Memory B cell (primary cell): ENCODE measurements at places on chromosomes 4 and X.

DNA sequence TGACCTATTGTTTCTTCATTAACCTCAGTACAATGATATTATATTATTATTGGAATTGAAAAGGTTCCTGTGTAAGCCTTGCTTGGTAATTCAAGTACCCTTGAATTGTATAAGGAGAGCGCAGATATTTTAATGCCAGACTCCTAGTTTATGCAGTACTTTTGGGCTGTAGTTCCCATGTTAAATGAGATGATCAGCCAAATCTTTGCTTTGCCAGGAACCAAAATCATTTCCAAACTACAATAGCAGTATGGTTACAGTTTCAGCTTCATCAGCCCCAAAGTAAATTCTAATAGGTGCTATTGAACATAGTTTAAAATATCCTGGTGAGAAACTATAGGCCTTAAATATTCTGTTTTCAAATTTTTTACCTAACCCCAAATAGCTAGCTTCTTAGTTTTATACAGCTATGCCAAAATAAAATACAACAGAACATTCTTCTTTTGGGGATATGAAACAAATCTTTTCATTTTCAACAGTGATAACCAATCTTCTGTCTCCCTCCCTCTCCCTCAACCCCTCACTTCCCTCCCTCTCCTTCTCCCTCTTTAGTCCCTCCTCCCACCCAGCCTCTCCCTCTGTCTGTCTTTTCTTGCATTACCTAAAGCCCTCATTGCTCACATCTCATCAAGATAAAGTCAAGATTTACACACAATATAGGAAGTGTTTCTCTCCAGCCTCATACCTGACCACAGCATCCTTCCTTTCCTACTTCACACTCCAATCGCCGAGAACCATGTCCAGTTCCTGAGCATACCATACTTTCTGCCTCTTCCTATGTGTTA is 190.1 kb downstream of the SHROOM3 start:
- H3K4me1 ChIP-seq: no peaks in the 10 kb centered on the region
- peaks cover 20% of the 10 kb centered on the region for H3K27me3 ChIP-seq
- no peak overlapping the region for H3K4me3 ChIP-seq
- H3K27ac ChIP-seq: no peak overlapping the region
- DNase-seq: no peak

DNA sequence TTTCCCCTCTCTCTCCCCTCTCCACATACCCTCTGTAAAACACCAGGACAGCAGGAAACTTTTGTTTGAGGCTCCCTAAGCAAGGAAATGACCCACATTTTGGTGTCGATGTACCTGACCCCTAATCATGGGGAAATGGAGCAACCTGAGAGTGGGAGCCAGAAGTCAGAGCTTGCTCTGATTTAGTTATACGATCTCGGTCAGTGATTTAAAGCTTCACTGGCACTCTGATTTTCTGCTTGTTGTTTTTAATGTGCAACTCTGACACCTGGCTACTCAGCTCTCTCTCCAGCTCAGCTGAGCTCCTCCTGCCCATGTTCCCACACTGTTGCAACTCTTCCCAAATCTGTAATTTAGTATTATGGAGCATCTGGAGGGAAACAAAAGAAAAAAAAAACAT is 408.6 kb downstream of the ADAM29 start:
- H3K27ac ChIP-seq: no peak overlapping the region
- no peak for DNase-seq
- H3K36me3 ChIP-seq: peaks cover 2% of the 10 kb centered on the region
- peaks cover 2% of the 10 kb centered on the region for H3K4me1 ChIP-seq
- H3K27me3 ChIP-seq: no peaks in the 10 kb centered on the region
- H3K4me3 ChIP-seq: no peak overlapping the region

GRCh38 chr4:183765251-183765911 is 106.3 kb downstream of the TRAPPC11 start:
- peaks cover 4% of the 10 kb centered on the region for H3K27me3 ChIP-seq
- DNase-seq: no peak
- H3K4me1 ChIP-seq: peaks cover 2% of the 10 kb centered on the region
- no peaks in the 10 kb centered on the region for H3K36me3 ChIP-seq

DNA sequence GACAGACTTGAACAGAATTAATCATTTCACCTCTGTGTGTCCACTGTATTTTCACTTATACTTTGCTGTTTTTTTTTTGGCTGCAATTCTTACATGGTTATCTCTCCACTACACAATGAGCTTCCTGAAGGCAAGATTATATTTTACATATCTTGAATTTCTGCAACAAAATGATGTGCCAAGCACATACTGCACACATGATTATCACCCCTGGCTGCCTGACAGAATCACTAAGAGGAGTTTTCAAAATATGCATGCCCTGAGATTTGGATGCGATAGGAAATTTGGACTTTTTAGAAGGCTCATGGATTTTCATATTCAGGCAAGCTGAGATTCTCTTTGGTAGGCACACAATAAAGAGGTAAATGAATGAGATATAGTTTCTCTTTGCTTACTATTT is 1162.1 kb upstream of the IGFBP7 start:
- no peak for DNase-seq
- no peaks in the 10 kb centered on the region for H3K36me3 ChIP-seq
- no peaks in the 10 kb centered on the region for H3K4me1 ChIP-seq

GRCh38 chr4:40838742-40839141 is 89.0 kb downstream of the NSUN7 start:
- H3K27me3 ChIP-seq: peaks cover 4% of the 10 kb centered on the region
- H3K36me3 ChIP-seq: no peaks in the 10 kb centered on the region
- no peak for DNase-seq
- no peak overlapping the region for H3K27ac ChIP-seq
- H3K4me3 ChIP-seq: no peak overlapping the region
- peaks cover 18% of the 10 kb centered on the region for H3K4me1 ChIP-seq

- H3K4me3 ChIP-seq: no peak overlapping the region
- DNase-seq: no peak
- peaks cover 1% of the 10 kb centered on the region for H3K27me3 ChIP-seq
- H3K4me1 ChIP-seq: no peaks in the 10 kb centered on the region
- H3K36me3 ChIP-seq: no peaks in the 10 kb centered on the region
- no peak overlapping the region for H3K27ac ChIP-seq
Observed at GRCh38 chr4:176775338-176775737, 17.4 kb downstream of the VEGFC start.

DNA sequence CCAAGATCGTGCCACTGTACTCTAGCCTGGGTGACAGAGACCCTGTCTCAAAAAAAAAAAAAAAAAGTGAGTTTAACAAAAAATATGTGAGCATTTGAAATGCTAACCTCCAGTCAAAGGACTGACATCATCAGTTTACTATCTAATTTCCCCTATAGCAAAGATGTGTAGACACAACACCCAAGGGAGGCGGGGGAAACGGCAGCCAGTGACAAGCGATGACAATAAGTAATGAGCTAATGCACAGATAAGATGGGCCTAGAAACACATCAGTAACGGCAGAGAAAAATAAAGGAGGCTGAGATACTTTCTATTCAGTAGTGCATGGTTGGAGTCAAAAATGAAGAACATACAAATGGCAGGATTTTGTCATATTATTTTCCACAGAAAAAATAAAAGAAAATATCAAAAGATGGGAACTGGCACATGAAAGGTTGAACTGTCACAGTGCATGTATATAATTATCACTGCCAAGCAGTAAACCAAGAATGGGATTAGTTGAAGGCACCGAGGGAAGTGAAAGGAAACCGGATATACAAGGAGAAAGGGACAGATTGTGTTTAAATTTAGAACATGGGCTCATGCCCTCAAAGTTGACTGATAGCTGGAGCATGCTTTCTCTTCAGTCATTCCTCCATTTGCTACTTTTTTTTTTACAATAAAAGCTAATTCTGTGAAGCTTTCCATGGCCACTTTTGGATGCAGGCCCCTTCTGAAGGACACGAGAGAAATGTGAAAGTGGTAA is 41.8 kb downstream of the IGFBP7 start:
- H3K27me3 ChIP-seq: peaks cover 3% of the 10 kb centered on the region
- H3K4me1 ChIP-seq: no peaks in the 10 kb centered on the region
- no peak for DNase-seq
- no peaks in the 10 kb centered on the region for H3K36me3 ChIP-seq

DNA sequence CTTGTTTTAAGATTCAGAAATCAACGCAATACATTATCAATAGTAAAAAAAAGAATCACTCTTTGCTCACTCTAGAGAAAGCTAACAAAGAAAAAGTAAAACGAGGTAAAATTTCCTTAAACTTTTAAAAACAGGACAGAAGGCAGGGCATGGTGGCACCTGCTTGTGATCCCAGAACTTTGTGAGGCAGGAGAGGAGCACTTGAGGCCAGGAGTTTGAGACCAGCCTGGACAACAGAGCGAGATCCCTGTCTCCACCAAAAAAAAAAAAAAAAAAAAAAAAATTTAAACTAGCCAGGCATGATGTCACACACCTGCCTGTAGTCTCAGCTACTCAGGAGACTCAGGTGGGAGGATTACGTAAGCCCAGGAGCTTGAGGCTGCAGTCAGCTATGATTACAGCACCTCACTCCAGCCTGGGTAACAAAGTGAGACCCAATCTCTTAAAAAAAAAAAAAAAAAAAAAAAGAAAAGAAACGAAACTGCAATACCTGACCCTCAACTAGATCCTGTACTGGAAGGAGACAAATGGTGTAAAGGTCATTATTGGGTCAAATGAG is 3.5 kb downstream of the CCNI start:
- H3K27ac ChIP-seq: peak overlapping the region; percentile 54
- H3K27me3 ChIP-seq: no peaks in the 10 kb centered on the region
- H3K4me1 ChIP-seq: peaks cover 31% of the 10 kb centered on the region
- peaks cover 7% of the 10 kb centered on the region for H3K36me3 ChIP-seq
- DNase-seq: no peak
- peak overlapping the region; percentile 58 for H3K4me3 ChIP-seq

DNA sequence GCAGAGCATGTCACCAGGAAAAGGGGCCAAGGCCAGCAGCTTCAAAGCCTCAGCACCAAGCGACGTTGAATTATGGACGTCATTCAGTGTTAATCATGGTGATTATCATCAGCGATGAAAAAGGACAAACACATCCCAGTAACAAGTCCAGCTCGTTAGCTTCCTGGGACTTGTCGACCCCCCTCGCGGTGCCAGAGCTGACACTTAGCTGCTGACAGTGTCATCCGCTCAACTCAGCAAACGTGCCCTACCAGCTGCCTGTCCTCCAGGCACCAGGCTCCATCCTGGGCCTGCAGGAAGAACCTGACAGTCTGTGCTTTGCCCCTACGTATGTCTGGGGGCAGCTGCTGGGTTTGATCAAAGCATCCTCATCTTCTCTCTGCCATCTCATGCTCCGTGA is 137.0 kb upstream of the PSAPL1 start:
- no peak for DNase-seq
- H3K27ac ChIP-seq: no peak overlapping the region
- no peaks in the 10 kb centered on the region for H3K27me3 ChIP-seq
- H3K4me3 ChIP-seq: no peak overlapping the region
- peaks cover 3% of the 10 kb centered on the region for H3K36me3 ChIP-seq
- H3K4me1 ChIP-seq: no peaks in the 10 kb centered on the region

DNA sequence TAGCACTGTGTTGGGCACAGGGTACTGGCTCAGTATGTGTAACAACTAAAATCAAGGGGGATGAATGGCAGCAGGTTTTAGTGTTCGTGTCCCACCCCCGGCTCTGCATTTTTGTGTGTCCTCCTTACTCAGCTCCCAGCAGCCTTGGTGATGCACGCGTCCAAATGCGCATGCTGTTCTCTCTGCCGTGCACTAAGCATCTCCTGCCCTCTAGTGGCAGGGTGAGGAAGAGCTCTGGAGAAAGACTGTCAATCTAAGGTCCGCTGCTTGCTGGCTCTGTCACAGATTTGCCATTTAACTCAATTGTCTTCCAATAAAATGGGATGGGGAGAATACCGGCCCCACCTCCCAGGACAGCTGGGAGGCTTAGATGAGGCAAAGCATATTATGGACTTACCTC is 61.4 kb downstream of the WFS1 start:
- H3K36me3 ChIP-seq: peaks cover under 1% of the 10 kb centered on the region
- H3K27me3 ChIP-seq: peaks cover 20% of the 10 kb centered on the region
- no peak overlapping the region for H3K27ac ChIP-seq
- no peaks in the 10 kb centered on the region for H3K4me1 ChIP-seq
- H3K4me3 ChIP-seq: no peak overlapping the region

DNA sequence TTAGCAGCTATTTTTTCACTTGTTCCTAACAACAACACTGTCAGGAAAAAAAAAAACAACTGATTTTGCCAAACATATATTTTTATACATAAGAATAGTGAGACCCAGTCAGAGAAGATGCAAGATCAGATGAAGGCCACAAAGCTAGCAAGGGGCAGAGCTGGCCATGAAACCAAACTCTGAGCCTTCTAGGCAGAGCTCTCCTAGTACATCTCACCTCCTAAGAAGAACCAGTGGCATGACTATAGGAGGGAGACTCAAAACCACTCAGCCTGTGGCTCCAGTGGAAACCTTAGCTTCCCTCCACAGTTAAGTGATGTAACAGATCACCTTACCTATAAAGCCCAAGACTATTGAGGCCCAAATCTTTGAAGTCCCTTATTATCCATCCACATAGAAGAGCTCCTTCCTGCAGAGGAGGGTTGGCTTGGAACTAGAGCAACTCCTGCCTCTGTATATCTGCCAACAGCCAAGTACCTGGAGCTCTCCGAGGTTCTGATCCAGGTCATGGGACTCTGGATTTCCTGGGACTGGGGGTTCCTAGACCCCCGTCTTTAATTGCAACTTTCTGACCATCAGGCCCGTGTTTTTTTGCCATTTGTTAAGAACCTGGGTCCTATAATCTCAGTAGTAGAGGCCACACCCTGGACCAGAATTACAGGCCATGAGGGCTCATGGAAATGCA is 136.5 kb downstream of the SH3KBP1 start:
- no peak overlapping the region for H3K4me3 ChIP-seq
- peaks cover 51% of the 10 kb centered on the region for H3K4me1 ChIP-seq
- H3K27me3 ChIP-seq: no peaks in the 10 kb centered on the region
- H3K27ac ChIP-seq: peak overlapping the region; percentile 95
- peaks cover 4% of the 10 kb centered on the region for H3K36me3 ChIP-seq

DNA sequence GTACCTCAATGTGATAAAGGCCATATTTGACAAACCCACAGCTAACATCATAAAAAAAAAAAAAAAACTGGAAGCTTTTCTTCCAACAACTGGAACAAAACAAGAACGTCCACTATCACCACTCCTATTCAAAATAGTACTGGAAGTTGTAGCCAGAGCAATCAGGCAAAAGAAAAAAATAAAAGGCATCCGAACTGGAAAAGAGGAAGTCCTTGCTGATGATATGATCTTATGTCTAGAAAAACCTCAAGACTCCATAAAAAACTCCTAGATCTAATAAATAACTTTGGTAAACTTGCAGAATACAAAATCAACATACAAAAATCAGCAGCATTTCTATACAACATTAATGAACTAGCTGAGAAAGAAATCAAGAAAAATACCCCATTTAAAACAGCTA is 134.3 kb downstream of the TEX11 start:
- H3K36me3 ChIP-seq: no peaks in the 10 kb centered on the region
- peaks cover 1% of the 10 kb centered on the region for H3K27me3 ChIP-seq
- no peak for DNase-seq
- no peak overlapping the region for H3K27ac ChIP-seq
- H3K4me3 ChIP-seq: no peak overlapping the region

- H3K4me1 ChIP-seq: peaks cover 36% of the 10 kb centered on the region
- H3K27me3 ChIP-seq: no peaks in the 10 kb centered on the region
- no peak overlapping the region for H3K27ac ChIP-seq
Observed at GRCh38 chrX:13700380-13700779, 11.5 kb downstream of the RAB9A start.

- no peaks in the 10 kb centered on the region for H3K36me3 ChIP-seq
- peak overlapping the region; percentile 59 for H3K27ac ChIP-seq
- H3K4me1 ChIP-seq: peaks cover 3% of the 10 kb centered on the region
- H3K4me3 ChIP-seq: peak overlapping the region; percentile 90
- DNase-seq: peak; percentile 4
Observed at GRCh38 chrX:103464072-103464773, 55.1 kb downstream of the RAB40A start.
